ENCODE measurements at places on chromosomes 1 and 21.

DNA sequence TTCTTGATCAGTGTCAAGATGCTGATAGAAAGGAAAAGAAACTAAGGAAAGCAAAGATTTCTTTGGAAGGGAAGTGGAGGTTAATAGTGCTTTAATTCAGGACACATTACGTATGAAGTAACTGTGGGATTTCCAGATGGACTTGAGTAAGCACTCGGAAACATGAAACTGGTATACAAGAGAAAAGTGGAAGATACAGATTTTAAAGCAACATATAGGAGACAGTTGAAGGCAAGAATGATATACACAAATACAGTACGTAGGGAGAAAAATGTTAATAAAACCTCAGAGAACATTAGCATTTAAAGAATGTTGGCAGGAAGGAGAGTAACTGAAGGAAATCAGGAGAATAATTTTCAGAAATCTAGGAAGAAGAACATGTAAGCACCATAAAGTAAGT is 730.9 kb upstream of the ADGRL2 start:
- no peak for DNase-seq

GRCh38 chr21:37560385-37560784 is 193.8 kb downstream of the DYRK1A start:
- DNase-seq = no peak

DNA sequence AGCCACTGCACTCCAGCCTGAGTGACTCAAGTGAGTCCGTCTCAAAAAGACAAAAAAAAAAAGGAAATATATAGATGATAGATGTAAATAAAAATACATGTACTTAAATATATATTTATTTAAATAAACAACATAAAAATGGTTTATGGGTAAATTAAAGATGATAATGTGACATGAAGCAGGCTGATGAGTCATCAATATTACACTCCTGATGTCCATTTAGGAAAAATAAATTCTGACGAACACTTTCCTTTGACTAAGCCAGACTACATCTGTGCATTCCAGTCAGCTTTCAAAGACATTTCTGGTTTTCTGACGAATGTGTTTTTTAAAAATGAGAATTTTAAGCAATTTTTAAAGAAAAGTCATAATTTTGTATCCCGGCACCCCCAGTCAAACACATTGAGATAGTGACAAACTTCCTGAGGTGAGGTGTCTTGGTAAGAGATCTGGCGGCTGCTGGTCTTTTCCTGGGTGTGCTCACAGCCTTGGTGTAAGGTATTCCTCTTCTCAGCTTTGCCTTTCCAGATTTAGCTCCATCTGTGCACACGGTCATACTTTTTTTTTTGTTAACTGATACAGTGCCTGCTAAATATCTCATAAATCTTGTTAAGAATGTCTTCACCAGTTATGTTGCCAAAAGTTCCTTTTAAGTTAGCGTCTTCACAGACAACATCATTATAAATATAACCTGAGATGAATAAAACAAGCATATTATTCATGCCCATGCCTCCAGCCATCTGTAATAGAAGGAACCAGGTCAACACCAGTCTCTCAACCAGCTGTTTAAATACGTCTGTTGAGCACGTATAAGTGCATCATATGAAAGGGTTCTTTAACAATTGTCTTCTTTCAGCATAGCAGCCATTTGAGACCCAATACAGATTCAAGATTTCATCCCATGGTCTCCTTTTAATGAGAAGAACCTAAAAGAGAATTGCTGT is 214.5 kb upstream of the PLD5 start:
- DNase-seq = no peak

DNA sequence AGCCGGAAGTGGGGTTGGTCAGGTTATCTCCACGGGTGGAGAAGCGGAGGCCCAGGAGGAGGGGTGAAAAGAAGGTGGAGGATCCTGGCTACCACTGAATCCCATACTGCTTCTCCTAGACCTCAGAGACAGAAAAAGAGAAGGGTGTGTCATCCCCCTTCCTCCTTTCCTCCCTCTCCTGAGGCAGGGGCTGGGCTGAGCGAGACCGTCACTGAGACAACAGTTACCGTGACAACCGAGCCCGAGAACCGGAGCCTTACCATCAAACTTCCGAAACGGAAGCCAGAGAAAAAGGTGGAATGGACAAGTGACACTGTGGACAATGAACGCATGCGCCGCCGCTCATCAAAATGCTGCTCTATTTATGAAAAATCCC is 42.1 kb upstream of the NBPF3 start:
- DNase-seq = no peak

GRCh38 chr21:25961042-25961441 is 209.5 kb downstream of the APP start:
- no peak for DNase-seq

DNA sequence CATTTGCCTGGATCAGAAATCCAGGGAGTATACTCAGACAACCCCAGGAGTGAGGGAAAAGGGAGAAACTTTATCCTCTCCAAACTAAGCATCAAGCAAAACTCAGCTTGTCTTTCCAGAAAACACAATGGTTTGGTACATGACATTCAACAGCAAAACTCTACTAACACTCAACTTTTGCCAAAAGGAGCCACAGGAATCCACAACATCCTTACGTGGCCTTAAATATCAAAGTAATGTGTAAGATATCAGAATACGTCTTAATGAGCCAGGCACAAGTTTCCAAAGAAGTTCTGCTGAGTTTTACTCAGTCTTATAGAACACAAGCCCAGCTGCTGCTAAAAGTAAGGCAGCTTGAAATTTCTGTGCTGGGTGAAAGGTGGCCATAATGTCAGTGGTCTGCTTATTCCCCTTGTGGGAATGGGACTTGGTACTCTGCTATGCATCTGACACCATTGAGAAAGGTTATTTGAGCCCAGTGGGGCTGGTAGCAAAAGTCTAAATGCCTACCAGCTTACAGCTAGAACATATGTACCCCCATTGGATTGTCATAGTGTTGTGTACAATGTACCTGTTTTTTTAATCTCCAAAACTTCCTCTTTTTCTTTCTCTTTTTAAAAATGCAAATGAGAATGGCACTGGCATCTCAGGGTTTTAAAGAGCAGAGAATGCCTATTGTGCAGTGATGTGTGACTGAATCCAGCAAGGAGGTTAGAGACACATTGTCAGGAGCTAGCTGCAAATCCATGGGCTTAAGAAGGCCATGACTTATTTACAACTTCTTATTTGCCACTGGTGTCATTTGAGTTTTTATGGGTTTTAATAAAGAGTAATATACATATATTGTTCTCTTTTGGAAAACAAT is 62.0 kb upstream of the ST6GALNAC3 start:
- no peak for DNase-seq

DNA sequence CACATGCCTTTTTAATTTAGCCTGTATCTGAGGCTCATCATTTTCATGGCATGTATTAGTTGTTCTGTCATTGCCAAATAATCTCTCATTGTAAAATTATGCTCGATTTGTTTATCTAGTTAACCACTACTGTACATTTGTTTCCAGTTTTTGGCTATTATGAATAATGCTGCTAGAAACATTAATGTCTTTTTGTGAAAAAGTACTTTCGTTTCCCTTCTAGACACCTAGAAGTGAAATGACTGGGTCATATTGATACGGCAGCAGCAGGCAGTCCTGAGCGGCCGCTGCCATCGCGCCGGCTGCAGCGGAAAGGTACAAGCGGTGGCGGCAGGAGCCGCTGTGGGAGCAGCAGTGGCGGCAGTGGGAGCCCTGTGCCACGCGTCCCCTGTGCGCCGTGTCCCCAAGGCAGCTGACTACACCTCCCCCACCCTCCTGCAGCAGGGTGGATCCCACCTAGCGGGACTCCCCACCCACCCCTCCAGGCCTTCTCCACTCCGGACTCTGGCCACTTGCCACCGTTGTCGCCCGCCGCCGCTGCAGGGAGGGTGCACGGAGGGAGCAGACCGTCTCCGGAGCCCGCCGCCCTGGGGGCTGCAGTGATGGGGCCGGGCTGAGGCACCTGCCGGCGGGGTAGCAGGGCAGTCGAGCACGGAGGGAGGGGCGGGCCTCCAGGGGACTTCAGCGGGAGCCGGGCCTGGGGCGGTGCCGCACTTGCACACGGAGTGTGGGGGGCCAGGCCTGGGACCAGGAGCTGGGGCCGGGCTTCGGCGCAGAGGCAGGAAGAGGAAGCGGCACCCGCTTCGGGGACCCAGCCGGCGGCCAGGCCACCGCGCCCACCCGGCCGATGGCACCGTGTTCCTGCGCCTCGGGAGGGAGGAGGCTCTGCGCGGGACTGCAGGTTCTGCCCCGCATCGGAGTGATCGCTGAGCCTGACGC is 66.8 kb upstream of the RGS7 start:
- DNase-seq = no peak

DNA sequence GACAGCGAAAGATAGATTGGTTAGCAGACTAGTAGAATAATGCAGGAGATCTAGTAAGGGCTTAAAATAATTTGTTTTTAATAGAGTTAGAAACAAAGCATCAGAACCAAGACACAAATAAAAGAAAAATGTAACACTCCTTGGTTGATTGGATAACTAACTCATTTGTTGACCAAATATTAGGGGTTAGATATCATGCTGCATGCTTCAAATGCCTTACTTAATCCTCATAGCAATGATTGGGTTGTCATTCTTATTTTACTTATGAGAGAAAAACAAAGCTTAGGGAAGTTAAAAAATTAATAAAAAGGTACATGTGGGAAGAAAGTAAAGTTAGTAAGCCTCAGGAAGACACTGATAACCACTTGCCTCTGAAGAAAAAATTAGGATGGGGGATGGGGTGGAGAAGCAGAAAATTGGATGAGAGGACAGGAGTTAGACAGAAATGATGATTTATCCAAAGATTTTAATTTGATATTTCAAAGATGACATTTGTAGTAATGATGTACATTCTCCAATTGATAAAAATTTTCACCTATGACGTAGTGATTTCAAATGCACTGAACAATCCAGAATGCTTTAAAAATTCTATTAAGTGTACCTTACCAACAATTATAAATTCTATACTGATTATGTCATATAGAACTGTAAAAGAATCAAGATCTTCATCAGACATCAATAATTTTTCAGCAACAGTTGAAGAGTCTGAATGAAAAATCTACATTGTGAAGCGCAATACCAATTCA is 374.7 kb downstream of the COL11A1 start:
- no peak for DNase-seq

DNA sequence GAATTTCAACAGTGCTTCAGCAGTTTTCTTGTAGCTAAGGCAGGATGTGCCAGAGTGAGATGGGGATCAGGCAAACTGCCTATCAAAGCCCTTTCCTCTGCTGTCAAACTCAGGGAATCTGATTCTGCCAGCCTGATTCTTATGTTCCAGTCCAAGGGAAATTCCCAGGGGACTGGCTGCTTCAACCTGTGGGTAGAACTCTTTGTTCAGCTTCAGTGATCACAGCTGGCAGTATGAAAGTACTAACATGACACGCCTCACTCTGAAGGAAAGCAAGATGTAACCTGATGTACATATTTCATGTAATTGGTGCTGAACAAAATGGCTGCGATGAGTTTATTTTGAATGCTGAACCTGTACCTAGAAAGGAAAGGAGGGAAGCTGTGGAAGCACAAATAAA is 40.1 kb upstream of the SLC5A9 start:
- DNase-seq = no peak

GRCh38 chr1:109932679-109933078 is 22.0 kb downstream of the CSF1 start:
- DNase-seq = no peak
